ENCODE measurements at places on chromosomes 5 and 9. TPM values are rescaled to one million over a fixed set of nuclear protein-coding genes. Genes with fewer than 3 reads are reported as not detected.

PCDH12 gene
- 2.7 TPM for total RNA-seq

MARVELD2 gene
- 0.19 TPM for total RNA-seq

PCDHB5 gene
- 0.42 TPM for total RNA-seq

GLRA1 gene
- total RNA-seq, result not detected

BNC2 gene
- total RNA-seq, result 44.1 TPM

GRPEL2 gene
- 10.2 TPM for total RNA-seq

CCL27 gene
- not detected for total RNA-seq

ZDHHC11B gene
- 2.2 TPM for total RNA-seq

ARL14EPL gene
- total RNA-seq, result not detected

CARTPT gene
- not detected for total RNA-seq

SARDH gene
- total RNA-seq, result 1.4 TPM

FOCAD gene
- total RNA-seq, result 13.2 TPM

DOCK8 gene
- 2.0 TPM for total RNA-seq

SPAG8 gene
- total RNA-seq, result 1.3 TPM

ASTN2 gene
- total RNA-seq, result 9.1 TPM

PHF24 gene
- 0.04 TPM for total RNA-seq

DMGDH gene
- total RNA-seq, result 1.9 TPM

KIF27 gene
- 2.9 TPM for total RNA-seq

MAT2B gene
- 27.3 TPM for total RNA-seq

SPINK6 gene
- not detected for total RNA-seq

CYLC2 gene
- not detected for total RNA-seq

TUT7 gene
- total RNA-seq, result 21.3 TPM

BTNL3 gene
- total RNA-seq, result not detected

RUSC2 gene
- total RNA-seq, result 101 TPM

SLC28A3 gene
- not detected for total RNA-seq

RNF183 gene
- total RNA-seq, result not detected

OR1L6 gene
- not detected for total RNA-seq

NIPAL4 gene
- total RNA-seq, result 0.42 TPM

HAUS6 gene
- total RNA-seq, result 10.9 TPM

SUSD1 gene
- 1.7 TPM for total RNA-seq

ZDHHC21 gene
- total RNA-seq, result 9.9 TPM

FCN2 gene
- total RNA-seq, result not detected

GFI1B gene
- not detected for total RNA-seq

SPEF2 gene
- 0.27 TPM for total RNA-seq

CDX1 gene
- total RNA-seq, result not detected

LCN9 gene
- total RNA-seq, result not detected

CDK5RAP2 gene
- total RNA-seq, result 82.2 TPM

FOXD4L5 gene
- 0.20 TPM for total RNA-seq

PCA3 gene
- not detected for total RNA-seq

NMUR2 gene
- total RNA-seq, result not detected

FAM78A gene
- total RNA-seq, result 17.6 TPM

MZB1 gene
- 1.1 TPM for total RNA-seq

KCTD16 gene
- 0.04 TPM for total RNA-seq

PLAC8L1 gene
- 0.49 TPM for total RNA-seq

PCDHGC5 gene
- total RNA-seq, result 0.50 TPM

TMEM174 gene
- total RNA-seq, result not detected

SPAAR gene
- 2.5 TPM for total RNA-seq

SLC45A2 gene
- total RNA-seq, result not detected

CDKN2A gene
- not detected for total RNA-seq

Data from psoas muscle (tissue), 8 donors.